Stimulated activated CD4-positive, alpha-beta T cell treated with anti-CD3 and anti-CD28 coated beads, Interleukin-2, amount 100 ng/mL, for 48 hours (primary cell): ENCODE measurements at places on chromosomes 11 and 22.

DNA sequence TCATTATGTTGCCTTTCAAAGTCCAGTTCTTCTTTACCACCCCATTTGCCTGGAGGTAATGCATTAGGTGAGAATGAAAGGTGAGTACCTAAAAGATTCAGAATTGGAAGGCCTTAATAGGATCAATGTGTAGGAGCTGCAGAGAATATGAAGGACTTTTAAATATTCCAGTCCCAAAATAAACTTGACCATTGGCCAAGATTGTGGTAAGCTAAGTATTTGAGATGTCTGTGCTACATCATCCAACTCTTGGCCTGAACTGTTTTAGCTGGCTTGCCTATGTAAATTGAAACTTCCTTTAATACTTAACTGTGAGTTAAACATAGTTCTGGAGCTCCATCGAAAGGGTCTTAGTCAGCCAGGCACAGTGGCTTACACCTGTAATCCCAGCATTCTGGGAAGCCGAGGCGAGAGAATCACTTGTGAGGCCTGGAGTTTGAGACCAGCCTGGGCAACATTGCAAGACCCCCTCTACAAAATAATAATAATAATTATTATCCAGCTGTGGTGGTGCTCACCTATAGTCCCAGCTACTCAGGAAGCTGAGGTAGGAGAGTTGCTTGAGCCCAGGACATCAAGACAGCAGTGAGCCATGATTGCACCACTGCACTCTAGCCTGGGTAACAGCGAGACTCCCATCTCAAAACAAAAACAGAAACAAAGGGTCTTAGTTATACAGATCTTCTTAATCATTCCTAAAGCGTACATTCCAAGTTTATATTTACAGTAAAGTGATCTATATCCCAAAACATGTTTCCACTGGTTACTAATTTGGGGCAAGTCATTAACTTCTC lies 29.8 kb downstream of the MTMR3 start:
- no peak for DNase-seq

GRCh38 chr11:34313099-34313517 lies 44.7 kb downstream of the ABTB2 start:
- DNase-seq: no peak

- no peak for DNase-seq
Measured at GRCh38 chr11:116693102-116693570, 79.7 kb downstream of the BUD13 start.

DNA sequence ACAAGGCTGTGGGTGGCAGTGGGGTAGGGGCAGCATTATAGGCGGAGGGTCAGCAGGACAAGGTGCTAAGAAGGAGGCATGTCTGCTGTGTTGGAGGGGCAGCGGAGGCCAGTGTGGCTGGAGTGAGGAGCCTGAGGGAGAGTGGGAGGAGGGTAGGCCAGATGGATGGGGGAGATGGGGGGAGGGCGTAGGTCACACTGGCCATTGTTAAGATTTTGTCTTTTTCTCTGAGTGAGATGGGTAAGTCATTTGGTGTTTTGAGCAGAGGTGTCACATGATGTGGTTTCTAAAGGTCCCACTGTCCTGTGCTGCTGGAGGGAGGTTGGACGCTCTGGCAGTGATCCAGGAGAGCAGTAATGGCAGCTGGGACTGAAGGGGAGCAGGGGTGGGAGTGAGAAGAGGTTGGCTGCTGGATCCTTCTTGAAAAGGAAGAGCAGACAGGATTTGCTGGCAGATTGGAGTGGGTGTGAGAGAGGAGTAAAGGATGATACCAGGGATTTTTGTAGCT lies 9.8 kb downstream of the PPP6R3 start:
- no peak for DNase-seq

GRCh38 chr11:68206211-68206610 lies 6.9 kb downstream of the KMT5B start:
- DNase-seq: no peak

- no peak for DNase-seq
Measured at GRCh38 chr11:62607714-62608113, 4.9 kb downstream of the EML3 start.

DNA sequence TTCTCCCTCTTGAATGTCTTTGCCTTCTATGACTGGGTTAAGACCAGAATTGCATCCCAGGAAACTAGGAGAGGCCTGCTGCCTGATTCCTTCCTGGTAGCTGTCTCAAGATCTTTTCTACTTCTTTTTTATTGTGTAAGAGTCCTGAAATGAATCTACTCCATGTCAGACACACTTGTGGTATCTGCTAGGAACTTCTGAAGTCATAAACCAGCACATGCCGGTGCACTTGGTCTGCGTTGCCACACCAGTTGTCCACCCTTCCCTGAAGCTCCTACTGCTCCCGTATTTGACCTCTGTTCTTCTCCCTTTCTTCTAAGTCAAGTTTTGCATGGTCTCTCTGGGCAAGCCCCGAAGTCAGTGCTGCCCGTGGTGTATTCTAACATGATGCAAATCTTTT lies 644.2 kb downstream of the ETS1 start:
- DNase-seq: no peak

DNA sequence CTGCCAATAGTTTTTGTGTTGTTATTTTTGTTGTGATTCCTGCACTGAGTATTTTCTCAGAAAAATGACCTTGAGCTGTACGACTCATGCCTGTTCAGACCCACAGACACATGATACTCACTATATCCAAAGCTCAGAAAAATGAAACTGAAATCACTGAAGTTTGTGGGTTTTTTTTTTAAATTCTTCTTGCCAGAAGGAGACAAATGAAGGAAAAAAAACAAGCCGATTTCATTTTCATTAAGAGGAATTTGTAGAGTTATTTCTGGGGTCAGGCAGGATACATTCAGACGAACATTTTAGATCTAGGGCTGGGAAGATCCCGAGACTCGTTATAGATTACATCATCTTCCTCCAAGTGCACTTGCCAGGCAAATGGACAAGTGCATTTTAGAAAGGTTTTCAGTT lies 60.4 kb downstream of the BMAL1 start:
- DNase-seq: no peak

- no peak for DNase-seq
Measured at GRCh38 chr11:12678991-12679390, 4.8 kb downstream of the TEAD1 start.

GRCh38 chr11:35277827-35278226 lies 138.9 kb downstream of the CD44 start:
- no peak for DNase-seq

DNA sequence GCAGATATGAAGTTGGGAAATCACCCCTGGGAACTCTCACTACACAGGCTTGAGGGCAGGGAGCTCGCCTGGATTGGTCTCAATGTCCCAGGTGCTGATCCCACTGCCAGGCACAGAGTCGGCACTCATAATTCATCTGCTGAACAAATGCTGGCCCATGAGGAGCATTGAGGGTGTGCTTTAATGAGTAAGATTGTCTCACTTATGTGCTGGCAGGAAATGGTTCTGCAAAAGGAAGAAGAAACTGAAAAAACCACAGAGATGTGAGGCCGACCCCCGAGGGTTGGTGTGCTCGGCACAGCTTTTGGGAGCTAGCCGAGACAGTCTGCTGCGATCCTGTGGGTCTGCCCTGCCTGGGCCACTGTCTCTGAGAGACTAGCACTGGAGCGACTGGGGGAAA lies 9.4 kb downstream of the PLAAT2 start:
- DNase-seq: no peak

GRCh38 chr22:31477329-31477728 lies 12.3 kb downstream of the EIF4ENIF1 start:
- DNase-seq: no peak
